ENCODE measurements at places on chromosomes 11 and 22.

DNA sequence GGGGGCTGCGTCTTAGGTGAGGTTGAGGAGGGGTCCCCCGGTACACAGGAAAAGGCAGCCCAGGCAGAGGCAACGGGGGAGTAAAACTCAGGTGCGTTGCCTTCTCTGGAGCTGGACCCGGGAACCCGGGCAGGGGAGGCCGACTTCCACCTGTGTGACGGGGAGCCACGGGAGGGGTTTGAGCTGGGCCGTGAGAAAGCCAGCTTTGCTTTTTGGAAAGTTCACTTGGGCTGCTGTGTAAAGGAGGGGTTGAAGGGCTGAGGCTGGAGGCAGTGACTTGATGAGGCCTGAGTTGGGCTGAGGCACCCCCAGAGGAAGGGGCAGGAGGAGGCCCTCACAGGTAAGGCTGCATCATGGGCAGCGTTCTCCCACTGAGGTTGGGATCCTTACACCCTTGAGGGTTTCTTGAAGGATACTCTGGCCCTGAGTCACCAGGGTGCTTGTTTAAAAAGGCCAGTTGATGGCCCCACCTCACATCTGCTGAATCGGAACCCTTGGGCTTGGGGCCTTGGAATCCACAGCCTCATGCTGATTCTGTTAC, 47.2 kb downstream of the CHRDL2 start:
- peak; percentile 74 for DNase-seq

DNA sequence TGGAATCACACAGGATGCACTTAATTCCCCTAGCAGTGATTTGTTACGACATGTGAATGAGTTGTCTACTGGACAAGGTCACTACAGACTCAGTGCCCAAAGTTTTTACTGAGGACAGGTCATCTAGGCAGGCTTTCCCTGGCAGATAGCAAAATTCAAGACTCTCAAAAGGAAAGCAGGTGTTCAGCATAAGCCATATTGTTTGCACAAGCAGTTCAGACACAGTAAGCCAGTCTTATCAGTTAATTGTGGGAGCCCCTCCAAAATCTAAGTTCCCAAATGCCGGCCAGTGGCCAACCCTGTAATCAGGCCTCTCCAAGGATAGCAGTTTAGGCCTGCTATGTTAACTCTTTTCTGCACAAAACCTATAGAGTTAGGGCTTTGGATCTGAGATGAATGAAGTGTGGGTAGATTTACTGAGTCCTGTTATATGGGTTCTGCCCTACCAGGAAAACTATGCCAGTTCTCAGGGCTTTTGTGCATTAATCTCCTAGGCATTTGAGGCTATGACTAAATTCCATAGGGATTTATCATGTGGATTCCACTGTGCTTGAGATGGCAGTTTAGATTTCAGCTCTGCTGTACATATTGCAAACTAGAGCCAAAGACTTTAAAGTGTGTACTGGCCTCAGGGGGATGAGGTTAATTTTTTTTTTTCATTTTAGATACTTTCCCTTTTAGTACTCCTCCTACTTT, 4.8 kb upstream of the ARHGEF12 start:
- no peak for DNase-seq

GRCh38 chr11:107776062-107776461, 64.2 kb upstream of the SLN start:
- no peak for DNase-seq

GRCh38 chr11:118430956-118431355, 5.3 kb upstream of the KMT2A start:
- DNase-seq, result no peak

DNA sequence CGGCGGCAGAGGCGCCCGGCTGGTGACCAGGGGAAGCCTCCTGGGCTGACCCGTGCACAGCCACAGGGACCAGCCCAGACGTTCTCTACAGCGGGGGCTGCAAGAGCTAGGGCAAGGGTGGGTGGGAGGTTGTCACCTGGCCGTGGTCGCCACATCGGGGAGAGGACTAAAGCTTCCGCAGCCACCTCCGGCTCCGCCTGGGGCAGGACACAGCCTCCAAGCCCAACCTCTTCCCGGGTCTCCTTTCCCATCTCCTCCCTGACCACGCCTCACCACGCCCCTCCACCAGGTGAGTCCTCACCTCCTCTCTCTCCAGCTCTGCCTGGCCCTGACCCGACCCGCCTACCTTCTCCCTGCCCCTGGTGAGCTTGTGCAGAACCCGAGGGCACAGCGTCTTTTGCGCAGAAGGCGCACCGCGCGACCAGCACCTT, 75.9 kb upstream of the LMO1 start:
- no peak for DNase-seq

DNA sequence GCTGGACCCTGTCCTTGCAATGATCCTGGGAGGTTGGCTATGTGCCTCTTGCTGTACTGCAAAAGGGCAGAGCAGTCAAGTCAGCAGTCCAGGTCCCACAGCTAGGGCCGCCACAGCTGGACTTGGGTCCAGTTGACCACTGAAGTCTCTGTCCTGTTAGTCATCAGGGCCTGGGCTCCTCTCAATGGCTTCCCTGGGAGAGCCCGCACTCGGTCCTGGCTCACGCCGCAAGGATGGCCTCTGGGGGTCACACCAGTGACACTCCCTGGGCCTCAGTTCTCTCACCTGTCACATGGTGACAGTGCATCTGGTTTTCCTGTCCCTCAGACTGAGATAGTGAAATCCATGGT, 85.1 kb downstream of the NECTIN1 start:
- no peak for DNase-seq

DNA sequence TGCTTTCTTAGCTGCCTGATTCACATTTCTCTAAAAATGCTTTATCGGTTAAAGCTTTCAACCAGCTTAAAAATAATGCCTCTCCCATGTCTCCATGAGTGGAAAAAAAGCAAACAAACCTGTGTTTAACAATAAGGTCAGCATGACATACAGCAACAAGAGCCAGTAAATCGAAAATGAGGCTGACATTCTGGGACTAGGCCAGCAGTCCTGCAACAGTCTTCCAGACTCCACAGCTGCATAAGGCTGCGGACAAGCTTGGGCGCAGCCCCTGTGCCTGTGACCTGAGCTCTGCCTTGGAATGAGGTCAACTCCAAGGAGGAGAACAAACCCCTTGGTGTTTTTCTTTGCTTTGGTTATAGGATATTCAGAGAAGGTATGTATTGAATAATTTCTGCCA, 95.5 kb downstream of the PGR start:
- DNase-seq, result no peak

DNA sequence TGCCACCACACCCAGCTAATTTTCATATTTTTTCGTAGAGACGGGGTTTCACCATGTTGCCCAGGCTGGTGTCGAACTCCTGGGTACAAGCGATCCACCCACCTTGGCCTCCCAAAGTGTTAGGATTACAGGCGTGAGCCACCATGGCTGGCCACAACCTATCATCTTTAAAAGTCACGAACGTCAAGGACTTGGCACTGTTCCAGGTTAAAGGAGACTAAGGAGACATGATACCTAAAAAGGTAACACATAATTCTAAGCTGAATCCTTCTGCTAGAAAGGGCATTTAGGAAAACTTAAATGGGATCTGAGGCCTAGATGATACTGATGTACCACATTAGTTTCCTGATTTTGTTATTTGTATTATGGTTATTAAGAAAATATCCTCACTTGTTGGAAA, 43.3 kb upstream of the SYT9 start:
- DNase-seq, result no peak

GRCh38 chr11:44572884-44573283, 7.4 kb downstream of the CD82 start:
- DNase-seq, result no peak

DNA sequence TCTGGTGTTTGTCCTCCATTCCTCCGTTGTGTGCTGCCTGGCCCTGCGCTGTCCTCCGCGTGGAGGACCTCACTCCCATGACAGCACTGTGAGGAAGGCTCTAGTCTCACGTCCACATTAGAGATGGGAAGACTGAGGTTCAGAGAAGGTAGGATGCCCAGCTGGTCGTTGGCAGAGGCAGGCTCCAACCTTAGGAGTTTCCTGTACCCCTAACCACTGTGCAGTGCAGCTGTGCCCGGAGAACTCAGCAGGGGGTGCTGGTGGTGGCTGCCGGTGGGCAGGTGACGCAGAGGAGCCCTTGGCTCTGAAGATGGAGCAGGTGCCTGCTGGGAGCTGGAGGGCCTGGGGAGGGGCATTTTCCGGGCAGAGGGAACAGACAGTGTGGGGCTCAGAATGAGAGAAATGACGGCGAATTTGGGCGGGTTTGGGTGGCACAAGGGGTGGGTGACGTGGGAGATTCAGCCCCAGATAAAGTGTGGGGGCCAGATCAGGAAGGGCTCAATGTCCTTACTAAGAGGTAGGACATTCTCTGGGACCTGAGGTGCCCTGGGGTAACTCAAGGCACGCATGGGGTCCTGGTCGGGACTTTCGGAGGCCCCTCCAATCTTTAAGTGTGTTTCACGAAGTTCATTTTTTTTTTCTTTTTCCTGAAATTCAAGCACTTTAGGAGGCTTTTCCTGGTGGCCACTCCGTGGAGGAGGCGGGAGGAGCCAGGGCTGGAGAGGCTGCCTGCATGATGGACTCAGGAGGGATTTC, 535.0 kb downstream of the TBC1D22A start:
- no peak for DNase-seq

DNA sequence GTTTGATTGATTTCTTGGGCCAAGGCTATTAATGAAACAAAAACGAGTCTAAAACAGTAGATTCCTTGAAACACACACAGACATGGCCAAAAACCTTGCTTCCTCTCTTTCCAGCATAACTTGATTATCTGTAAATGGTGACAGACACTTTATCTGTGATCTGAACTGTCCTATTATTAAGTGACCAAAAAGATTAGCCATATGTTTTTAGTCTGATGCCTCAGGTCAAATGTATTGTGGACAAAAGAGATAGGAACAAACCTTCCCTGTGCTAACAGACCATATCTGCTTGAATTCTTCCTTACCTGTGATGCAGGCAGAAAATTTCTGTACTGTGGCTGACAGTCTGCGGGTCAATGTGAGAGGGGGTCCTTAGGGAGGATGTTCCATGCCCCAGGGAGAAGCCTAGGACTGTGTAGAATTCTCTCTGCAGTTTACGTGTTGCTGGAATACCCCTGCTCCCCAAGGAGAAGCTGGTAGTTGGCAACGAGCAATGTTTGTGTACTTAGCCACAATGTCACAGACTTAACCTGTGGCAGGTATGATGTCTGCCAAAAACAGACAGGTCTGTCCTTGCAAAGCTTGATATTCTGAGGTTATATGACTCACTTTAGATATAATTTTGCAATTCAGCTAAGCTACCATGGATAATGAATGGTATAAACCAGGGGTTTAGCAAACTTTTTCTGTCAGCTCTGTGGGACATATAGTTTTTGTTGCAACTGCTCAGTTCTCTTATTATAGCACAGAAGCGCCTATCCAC, 31.2 kb downstream of the C11orf71 start:
- no peak for DNase-seq

DNA sequence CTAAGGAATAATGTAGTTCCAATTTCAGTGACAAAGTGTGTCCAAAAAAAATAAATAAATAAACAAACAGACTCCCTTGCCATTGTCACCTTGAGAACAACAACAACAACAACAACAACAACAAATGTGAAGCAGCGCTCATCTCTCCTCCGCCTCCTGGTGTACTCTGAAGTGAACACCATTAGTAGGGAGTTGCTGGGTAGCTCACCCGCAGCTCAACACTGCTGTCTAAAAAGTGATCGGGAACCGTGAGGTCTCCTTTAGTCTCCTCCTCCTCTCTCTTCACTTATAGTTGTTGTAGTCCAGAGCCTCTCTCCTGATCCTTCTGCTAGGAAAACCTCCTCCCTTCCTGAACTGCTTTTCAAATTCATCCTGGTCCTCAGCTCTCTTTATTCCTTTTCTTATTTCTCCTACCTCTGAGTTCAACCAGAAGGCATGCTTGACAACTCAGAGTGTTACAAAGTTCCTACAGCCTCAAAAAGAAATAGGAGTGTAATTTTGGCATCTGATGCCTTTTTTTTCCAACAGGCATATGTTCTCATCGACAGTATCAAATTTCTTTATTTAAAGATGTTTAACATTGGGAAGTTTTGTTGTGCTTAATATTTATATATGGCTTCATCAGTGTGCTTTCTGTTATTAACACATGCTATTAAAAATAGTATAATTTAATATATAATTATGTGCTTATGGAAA, 215.1 kb downstream of the PGR start:
- no peak for DNase-seq

- DNase-seq, result no peak
Measured at GRCh38 chr11:117876341-117877119, at the start of gene FXYD6. Gene FXYD6, minus strand, starts transcription at chr11:117876658. Its CDS starts 33,882 bp downstream, at chr11:117842776.

- no peak for DNase-seq
Measured at GRCh38 chr11:79675081-79675480, 234.3 kb upstream of the TENM4 start.

DNA sequence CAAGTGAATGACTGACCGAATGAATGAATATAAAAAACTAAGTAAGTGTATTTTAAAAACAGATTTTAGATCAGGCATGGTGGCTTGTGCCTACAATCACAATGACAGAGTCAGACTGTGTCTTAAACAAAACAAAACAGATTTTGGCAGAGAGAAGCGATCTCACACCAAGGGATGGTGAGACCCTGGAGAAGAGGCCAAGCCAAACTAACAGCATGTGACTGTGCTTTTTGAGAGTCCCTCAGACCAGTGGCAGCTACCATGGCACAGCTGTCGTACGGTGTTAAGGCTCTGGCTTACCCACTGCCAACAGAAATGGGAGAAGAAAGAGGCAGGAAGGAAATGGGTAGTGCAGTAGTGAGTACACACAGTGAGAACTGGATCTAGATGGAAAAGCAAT, 60.6 kb downstream of the SGSM3 start:
- DNase-seq, result no peak

DNA sequence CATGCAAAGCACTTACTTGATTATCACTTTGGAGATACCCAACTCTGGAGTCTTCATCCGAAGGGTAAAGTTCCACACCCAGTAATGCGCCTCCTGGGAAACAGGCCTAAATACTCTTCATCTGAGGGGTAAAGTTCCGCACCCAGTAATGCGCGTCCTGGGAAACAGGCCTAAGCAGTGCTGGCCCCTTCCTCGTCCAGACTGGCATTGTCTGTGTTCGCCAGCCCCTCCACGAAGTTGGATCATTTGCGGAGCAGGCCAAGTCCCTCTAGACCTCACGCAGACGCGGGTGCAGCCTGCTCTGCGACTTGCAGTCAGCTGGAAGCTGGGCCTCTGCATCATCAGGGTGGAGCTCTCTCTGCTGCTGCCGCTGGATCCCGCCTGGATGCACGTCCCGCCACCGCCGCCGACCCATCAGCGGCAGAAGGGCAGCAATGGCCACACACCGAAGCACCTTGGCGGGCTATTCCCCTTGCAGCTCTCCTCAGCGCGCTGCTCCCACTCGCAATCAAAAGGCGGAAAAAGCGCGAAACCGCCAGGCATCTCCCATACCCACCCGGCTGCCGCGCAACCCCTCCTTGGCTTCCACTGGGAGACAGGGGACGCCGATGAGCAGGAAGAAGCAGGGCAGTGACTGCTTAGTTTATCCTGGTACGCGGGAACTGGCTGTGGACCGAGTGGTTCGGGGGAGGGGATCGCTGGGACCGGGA, 34.1 kb upstream of the GLYATL1 start:
- peak; percentile 52 for DNase-seq

DNA sequence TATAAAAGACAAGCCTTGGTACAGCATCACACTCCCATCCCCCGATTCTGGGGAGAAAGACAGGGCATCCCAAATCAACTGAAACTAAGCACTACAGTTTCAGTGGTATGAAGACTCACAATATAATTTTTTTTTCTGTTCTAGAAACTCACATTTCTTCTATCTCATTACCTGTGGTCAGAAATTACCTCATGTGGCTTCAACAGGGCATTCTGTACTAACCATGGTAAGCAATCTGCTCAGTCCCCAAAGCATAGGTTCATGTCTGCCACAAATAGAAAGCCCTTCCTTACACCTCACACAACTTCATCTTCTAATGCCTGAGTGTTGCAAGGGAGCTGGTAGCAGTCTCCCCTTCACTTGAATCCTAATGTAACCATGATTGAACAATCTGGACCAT, 147.4 kb upstream of the POU2AF2 start:
- DNase-seq, result no peak
